ENCODE measurements at places on chromosomes 2 and 18.

- no peak for DNase-seq
Measured at GRCh38 chr2:166092889-166093288, 34.9 kb downstream of the SCN1A start.

GRCh38 chr2:127094509-127095366 is 12.2 kb downstream of the BIN1 start:
- DNase-seq, result no peak

DNA sequence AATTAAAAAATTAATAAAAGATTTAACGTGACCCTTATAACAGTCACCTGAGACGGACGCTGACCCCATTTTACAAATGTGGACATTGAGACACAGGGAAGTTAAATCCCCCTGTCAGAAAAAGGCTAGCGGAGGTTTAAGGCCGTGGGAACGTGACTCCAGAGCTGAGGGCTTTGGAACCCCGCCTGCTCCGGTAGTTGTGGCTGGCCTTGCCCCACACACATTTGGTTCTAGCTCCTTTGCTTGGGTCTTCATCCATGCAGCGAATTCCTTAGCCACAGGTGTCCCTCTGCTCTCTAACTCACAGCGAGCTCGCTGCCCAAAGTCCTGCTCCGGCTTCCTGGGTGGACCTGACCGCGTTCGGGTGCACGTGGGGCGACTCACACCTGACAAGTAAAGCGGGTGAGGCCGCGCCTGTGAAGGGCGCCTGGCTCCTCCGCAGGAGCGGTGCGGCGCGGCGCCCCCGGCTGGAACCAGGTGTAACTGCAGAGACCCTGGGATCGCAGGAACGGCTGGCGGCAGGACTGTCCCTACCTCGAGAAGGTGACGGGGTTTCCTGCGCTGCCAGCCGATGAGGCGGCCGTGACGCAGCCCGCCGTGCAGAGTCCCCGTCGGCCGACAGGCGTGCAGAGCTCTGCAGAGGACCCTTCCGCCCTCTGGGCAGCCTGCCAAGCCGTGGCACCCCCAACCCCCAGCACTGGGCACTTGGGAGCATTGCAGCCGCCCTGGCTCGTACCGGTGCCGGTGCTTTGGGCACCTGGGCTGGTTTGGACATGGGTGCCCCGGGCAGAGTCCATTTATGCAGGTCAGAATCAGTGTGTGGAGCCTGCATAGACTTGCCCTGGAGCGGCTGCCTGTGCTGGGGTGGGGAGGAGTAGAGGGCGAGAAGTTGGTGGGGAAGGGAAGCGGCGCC is 2.4 kb upstream of the PROC start:
- no peak for DNase-seq

DNA sequence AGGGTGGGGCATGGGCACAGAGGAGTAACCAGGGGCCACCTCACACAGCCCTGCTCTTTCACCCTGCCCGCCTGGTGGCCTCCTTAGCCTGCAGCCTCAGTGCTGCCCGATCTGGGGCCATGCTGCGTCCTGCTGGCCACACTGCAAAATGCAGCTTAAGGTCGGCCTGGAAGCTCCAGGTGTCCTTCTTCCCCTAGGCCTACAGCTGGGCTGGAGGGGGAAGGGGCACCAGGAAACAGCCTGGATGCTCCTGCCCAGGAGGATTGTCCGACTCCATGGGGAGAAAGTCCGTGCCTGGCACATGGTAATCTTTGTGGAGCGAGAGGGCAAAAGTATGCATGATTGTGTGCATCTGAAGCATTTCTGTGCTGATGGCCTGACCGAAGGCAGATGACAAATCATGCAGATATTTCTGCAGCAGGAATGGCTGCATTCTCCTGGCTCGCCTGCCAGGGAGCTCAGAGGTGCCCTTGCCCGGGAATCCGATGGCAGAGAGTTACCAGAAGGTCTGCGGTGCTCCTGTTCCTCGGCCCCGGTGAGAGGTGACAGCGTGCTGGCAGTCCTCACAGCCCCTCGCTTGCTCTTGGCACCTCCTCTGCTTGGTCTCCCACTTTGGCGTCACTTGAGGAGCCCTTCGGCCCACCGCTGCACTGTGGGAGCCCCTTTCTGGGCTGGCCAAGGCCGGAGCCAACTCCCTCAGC is 12.8 kb upstream of the ALPP start:
- DNase-seq, result no peak

DNA sequence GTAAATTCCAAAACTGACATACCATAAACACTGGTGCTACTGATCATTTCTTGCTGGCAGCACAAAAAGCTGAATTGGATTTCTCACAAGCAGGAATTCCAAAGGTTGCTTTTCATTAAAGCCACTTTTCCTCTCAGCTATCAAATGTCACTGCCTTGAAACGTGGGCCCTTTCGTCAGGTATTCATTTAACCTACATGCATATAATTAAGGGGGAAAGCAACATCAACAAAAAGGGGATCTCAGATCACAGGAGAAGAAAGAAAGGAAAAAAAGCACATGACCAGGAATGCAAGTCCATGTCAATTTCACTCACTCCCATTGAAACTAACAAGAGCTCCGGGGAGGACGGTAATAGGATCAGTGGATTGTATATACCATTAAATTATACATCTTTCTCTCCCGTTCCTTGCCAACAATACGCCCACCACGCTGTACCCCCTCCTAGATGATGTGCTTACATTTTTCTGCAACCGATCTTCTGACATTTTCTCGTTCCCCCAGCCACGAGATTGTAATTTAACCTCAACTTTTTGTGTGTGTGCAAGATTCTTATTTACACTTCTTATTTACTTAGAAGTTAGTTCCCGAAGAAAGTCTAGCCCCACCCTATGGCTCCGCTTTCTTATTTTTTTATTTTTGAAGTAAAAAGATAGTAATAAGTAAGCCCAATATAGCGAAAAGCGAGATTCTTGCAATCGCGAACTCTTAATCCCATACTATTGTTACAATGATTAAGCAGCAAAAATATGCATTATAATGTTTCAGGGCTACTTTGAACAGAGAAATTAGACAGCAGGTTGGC is 725 bp downstream of the FIGN start:
- peak; percentile 69 for DNase-seq

- no peak for DNase-seq
Measured at GRCh38 chr2:65281627-65282351, 54.2 kb downstream of the ACTR2 start.

- no peak for DNase-seq
Measured at GRCh38 chr2:142020368-142020767, 110.4 kb downstream of the LRP1B start.

DNA sequence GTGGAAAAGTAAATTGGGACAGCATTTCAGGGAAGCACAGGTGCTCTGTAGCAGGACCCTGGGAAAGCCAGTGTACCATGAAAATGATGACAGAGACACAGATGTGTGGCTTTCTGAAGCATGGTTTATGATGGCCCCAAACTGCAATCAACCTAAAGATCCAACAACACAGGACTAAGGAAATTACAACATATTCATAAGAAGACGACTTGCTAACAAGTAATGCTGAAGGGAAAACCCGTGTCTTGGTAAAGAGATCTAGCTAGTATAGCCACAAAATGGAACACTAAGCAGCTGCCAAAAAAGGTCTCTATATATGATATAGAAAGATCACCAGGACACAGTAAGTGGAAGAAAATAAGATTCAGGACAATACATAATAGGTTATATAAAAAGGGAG is 53.2 kb downstream of the UXS1 start:
- no peak for DNase-seq

DNA sequence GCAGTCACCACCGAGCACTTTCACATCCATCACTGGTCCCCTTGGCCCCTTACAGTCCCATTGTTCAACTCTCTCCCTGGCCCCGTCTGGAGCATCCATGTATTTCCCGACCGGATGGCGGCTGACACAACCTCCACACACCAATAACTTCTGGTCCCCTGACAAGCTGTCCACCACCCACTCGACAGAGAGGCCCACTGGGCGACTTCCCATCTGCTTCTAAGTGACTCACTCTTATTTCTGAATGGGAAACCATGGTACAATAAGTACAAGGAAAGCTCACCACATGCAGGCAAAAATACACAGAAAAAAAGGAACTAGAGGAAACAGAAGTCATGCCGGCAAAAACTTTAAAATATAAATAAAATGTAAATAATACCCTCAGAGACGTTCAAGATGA is 82.9 kb upstream of the RAB12 start:
- DNase-seq, result no peak

DNA sequence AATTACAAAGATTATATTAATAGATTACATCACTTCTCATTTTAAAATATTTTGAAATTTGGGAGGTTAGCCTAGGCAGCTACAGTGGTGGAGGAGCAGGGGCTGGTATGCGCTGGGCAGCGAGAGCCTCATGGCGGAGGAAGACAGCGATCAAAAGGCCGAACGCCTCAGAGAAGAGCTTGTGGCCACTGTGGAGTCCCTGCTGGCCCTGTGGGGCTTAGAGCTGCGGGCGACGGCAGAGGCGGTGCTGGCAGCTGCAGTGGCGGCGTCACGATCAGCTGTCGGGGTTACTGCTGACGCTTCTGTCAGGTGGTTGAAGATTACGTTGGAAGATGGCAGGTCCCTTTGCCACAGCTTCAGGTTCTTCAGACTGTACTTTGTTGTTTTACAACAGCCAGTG is 87.4 kb downstream of the ROCK2 start:
- no peak for DNase-seq

DNA sequence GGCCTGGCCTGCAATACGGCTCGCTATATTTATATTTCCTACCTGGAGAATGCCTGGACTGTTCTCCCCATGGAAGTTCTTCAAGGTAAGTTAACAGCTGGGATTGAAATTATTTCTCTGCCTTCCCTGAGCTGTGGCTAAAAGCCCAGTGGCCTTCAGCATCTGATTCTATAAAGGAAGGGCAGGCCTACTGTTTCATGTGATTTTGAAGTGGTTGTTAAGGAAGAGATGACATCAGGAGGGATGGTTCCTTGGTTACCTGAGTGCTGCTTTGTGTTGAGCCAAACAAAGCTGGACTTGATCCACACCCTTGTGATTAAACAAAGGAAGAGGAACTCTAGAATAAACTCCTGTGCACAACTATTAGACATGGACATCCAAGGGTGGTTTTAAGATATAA is 61.6 kb downstream of the MFSD6 start:
- DNase-seq, result peak; percentile 93

- DNase-seq, result no peak
Measured at GRCh38 chr2:105794926-105795574, 50.3 kb downstream of the NCK2 start.

DNA sequence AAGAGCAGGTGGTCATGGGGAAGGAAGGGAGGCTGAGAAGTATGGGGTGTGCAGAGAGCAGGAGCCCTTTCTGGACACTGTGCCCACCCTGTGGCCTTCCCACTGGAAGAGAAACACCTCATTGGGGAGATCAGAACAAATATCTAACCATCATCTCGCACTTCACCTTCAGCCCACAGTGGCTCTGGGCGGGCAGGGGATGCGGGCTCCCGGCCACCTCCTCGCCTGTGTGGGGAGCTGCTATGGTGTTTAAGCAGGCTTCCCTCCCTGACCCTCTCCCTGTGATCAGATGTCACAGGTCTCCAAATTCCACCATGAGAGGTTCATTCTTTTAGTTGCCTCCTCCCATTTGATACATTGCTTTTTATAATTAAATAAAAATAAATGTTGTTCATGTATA is 5.0 kb downstream of the FBLN7 start:
- DNase-seq, result no peak

DNA sequence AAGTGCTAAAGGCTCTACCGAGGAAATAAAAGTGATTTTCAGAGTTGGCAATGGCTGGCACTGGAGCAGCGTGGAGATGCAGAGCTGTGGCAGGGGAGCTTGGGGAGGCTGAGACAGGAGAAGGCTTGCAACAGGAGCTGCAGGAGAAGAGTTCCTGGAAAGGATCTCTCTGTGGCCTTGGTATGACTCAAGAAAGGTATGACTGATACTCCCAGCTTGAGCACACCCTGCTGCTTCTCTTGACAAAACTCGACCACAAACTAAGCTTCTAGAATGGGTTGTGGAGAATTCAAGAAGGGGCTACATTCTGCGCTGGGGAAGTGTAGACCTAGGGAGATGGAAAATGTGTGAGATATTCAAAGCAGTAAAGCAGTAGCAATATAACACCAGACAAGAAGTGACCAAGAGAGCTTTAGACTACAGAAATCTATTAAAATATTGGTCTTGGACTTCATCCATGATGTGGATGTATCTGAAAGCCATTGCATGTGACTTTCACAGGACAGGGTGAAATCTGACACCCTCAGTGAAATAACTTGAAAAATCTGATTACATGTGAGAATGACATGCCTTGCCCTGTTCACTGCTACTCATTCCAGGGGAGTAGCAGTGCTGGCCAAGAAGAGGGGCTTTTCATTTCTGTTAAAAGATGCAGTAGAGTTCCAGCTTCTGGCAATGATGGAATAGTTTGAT is 41.5 kb downstream of the SUCLG1 start:
- DNase-seq, result no peak

GRCh38 chr2:180621366-180621765 is 359.0 kb upstream of the UBE2E3 start:
- no peak for DNase-seq

- DNase-seq, result no peak
Measured at GRCh38 chr18:49749563-49749962, 63.8 kb downstream of the ACAA2 start.

DNA sequence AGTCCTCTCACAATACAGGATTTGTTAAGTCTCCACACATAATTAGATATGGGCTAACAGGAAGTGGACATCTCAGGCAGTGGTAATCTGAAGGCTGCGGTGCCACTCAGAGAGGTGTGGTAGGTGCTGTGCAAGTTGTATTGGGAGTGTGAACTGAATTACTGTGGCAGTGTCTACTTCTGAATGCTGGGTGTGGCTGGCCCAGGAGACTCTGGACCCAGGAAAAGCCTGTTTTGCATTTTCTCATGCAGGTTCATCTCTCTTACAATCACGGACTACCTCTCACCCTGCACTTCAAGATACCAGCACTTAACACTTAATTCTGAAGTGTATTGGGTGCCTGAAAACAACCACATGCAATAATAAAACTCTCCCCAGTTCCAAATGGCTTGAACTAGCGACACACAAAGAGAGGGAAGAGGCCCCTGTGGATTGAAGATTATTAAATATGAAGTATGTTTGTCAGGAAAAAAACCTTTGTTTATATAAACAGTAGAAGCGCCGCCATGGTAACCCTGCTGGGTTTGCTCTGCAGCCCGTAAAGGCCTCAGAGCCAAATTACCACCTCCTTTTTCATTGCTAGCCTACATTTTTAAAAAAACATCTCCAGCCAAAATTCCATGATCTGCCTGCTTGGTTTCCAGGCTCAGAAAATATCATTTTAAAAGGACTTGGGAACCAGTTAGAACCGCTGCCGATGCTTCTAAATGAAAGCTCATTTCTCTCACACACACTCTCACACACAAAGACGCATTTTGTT is 77.5 kb downstream of the GFPT1 start:
- DNase-seq, result no peak

DNA sequence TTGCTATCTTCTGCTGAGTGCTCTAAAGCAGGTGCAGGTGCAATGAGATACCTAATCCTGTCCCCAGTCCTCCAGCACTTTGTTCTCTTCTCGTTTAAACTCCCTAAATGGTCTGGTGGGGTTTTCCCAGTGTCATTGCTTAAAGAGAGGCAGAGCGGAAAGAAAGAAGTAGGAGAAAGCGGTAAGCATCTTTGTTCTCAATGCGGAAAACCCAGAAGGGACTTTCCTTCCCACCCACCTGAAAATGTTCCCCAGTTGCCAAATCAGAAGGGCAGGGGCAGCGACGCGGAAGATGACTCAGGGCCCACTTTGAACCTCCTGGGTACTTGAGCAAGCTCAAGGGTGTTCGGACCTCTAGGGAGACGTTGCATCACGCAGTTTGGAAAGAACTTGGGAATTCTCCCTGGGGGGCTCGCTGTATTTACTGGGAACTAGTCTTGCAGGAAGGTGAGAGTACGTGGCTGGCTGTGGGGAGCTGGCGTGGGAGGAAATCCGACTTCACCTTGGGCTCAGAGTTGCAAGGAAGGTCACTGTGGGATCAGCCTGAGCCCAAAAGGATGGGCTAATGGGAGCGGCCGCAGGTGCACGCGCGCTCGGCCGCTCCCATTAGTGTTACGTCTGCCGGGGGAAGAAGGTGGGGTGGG is 589 bp upstream of the SGPP2 start:
- DNase-seq, result no peak

Measured in NCI-H2081 treated with DMSO at 0.1 percent for 48 hours (cell line).